ENCODE measurements at places on chromosomes 7 and 10. TPM values are rescaled to one million over a fixed set of nuclear protein-coding genes. Genes with fewer than 3 reads are reported as not detected.

Gene GRID2IP
- polyA plus RNA-seq: 0.36 TPM

Gene GLI3
- polyA plus RNA-seq: 8.9 TPM

Gene SH3PXD2A
- polyA plus RNA-seq: 23.1 TPM

Gene INA
- 322 TPM for polyA plus RNA-seq

Gene CREM
- 42.2 TPM for polyA plus RNA-seq

All from spinal cord (tissue), 10 donors.